Central memory CD4-positive, alpha-beta T cell (primary cell): ENCODE measurements at places on chromosomes 2 and 18.

- DNase-seq: no peak
These were observed 12.5 kb upstream of the BUB1 start for GRCh38 chr2:110690083-110690965.

DNA sequence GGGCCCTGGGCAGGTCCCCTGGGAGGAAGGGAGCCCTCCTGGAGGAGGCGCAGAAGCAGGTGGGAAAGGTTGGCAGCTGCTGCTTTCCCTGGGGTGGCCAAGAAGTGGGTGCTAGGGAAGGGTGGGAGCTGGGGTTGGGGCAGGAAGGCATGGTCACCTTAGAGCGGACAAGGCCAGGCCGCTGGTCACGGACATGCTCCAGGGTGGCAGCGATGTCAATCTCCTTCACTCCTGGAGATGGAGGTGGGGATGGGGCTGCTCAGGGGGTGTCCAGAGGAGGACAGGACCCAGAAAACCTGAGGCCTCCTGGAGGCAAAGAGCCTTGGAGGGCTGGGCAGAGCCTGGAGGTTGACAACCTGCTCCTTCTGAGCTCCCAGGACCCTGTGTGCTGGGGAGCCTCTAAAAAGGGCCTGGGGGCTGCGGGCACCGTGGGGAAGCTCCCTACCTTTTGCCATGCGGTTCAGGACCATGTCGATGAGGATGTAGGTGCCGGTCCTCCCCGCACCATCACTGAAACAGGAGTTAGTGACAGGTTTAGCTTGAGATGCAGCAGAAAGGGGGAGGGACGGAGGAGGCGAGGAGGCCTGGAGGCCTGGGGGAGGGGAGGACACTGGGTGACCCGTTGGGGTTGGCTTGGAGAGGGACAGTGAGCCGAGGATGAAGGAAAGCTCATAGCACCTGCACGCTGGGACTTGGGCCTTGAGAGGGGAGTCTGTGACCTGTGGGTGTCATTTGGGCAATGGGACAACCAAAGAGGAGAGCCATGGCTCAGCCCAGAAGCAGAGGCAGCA, 11.4 kb downstream of the DNAJB2 start:
- no peak for DNase-seq

- DNase-seq: no peak
These were observed 93.3 kb upstream of the SPRED2 start for GRCh38 chr2:65525616-65526231.

DNA sequence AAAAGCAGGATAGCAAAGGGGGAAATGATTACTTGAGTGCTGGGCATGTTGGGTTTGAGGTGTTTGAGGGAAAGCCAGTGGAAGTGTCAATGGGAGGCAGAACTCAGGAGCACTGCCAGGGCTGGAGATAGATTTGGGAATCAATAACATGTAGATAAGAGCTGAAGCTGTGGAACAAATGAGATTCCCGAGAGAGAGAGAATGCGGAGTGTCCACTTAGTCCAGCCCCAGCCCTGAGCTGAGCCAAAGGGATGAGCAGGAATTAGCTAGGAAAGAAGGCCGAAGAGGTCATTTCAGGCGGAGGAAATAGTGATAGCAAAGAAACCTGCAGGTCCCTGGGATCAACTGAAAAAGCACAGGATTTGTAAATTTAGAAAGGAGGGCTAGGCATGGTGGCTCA, 21.2 kb upstream of the YES1 start:
- no peak for DNase-seq

DNA sequence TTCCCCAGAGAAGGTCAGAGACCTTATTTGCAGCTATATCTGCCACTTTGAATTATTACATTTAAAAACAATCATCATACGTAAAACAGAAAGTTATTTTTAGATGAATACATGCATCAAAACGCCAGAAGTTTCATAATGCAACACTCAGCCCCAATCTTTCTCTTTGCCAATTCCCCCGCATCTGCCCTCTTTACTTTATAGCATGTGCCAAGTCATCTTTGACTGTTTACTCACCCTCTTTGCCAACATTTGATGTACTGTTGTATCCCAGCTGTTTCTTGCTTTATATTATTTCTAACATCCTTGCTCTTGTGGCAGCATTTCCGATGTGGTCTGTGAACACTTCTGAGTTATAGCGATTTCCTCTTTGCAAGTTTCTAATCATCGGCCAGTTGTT, 86.2 kb downstream of the CRIM1 start:
- no peak for DNase-seq

- DNase-seq: no peak
These were observed 45.1 kb upstream of the LRP1B start for GRCh38 chr2:142175813-142176338.

DNA sequence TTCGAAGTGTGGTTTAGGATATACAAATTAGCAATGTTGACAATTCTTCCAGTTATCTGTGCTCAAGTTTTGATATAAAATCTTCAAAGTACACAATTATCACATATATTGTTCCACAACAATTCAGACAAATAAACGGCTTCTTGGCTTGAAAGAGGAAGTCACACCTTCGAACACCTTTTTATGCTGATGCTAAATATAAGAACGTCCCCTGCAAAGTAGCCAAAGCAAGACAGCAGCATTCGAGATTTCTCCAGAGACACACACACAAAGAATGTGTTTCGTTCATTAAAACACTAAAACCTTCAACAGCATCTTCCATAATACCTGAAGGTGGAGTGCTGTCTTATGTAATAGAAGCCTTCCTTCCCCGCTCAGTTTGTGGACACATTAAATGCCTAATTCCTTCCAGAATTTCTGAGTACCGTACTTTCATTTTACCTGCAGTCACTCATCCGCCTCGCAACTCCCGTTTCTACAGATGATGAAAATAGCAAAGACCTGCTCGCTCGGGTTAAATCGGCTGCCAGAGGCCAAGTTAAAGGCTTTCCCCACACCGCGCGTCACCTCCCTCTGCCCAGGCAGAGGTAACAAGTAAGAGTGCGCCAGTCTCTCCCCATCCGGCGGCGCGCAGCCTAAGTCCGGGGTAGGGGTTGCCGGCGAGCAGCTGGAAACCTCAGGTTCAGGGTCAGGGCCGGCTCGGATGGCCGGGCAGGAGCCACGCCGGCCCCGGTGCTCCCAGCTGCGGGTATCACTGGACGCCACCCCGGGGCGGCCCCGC, 847 bp downstream of the SERPINE2 start:
- DNase-seq: no peak

DNA sequence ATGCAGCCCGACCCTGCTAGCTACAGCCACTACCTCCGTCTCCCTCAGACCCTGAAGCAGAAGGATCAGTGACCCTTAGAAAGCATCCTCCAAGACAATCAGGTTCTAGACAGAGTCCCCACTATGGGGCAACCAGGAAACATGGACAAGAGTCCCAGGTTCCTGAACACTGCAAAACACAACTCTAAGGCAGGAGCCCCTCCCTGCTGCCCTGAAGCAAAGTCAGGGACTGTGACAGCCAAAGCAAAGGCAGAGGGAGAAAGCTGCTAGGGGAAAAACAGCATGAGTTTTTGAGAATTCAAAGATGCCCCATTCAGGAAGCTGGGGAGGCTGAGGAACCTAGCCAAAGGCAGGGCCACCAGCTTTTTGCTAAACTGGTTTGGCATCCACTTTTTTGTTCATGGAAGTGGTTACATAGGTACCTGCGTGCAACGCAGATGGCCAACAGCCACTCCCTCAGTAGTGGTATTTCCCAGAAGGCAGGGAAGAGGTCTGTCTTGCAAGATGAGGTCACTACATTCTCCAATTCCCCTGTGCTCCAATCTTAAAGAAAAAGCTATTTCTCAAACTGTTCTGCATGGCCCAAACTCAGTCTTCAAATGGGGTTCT, 33.2 kb downstream of the MYO5B start:
- DNase-seq: no peak

- DNase-seq: no peak
These were observed 9.7 kb upstream of the EN1 start for GRCh38 chr2:118856978-118857676.

DNA sequence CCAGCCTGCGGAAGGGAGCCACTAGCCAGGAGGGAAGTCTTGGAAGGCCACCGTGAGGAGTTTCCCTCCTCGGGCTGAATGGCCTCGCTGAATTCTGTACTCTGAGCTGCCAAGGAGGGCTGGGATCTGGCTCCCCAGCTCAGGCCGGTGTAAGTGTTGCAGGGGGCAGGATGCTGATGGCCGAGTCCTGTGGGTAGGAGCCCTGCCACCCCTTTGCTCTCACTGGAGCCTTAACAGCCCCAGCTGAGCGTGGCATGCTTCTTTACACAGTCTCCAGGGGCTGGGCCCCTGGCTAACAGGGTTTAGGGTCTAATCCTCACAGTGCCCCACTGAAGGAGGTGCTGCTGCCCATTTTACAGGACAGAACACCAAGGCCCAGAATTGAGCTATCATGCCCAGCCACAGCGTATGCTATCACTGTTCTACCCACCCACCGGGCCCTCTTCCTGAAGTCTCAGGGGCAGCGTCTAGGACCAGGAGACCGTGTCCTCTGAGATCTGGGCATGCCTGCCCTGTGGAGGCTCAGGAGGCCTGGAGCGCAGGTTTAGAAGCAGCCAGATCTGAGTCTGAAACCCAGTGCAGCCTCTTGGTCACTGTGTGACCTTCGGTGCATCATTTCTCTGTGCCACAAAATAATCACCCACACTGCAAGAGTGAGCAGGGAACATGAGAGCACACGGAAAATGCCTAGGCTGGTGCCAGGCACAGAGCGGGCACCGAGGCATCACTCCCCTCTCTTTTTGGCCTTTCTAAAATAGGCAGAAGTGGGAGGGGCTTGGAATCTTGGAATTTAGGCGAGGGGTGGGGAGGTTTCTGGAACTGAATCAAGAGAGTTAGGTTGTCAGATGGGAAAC, 42.9 kb downstream of the TMEM37 start:
- no peak for DNase-seq

DNA sequence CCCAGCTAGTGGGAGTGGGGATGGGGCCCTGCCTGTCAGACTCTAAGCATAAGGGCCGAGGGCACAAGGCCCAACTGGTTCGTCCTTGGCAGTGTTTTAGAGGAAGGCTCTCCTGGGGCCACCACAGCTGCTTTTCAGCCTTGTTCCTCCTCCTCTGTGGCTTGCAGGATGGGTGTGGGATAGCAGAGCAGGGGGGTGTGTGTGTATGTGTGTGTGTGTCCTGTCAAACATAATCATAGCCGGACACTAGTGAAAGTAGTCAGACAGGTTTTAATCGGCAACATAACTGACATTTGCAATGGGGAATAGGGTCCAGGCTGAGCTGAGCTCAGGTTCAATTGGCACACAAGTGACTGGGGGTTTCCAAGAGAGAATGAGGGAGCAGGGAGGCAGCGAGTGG, 114.2 kb downstream of the SEPTIN10 start:
- no peak for DNase-seq

DNA sequence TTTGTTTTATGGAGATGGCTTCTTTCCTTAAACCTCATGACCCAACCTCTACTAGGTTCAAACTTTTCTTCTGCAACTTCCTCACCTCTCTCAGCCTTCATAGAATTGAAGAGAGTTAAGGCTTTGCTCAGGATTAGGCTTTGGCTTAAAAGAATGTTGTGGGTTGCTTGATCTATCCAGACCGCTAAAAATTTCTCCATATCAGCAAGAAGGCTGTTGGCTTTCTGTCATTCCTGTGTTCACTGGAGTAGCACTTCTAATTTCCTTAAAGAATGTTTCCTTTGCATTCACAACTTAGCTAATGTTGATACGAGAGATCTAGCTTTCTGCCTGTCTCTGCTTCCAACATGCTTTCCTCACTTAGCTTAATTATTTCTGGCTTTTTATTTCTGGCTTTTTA, 58.1 kb upstream of the KYNU start:
- DNase-seq: no peak

DNA sequence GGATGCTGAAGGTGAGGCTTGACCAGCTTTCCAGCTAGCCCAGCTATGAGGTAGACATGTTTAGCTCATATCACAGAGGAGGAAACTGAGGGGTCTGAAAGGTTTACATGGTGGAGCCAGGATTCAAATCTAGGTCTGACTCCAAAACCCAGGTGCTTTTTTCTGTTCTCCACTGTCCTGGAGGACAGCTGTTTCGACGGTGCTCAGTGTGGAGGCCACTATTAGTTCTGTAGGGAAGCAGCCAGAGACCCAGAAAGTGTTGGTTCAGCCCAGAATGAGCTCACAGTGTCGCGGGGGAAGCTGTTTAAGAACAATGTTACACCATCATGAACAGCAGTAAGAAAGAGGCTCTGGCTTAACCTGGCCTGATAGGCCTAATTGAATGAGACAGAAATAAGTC, 11.1 kb downstream of the PROC start:
- no peak for DNase-seq

DNA sequence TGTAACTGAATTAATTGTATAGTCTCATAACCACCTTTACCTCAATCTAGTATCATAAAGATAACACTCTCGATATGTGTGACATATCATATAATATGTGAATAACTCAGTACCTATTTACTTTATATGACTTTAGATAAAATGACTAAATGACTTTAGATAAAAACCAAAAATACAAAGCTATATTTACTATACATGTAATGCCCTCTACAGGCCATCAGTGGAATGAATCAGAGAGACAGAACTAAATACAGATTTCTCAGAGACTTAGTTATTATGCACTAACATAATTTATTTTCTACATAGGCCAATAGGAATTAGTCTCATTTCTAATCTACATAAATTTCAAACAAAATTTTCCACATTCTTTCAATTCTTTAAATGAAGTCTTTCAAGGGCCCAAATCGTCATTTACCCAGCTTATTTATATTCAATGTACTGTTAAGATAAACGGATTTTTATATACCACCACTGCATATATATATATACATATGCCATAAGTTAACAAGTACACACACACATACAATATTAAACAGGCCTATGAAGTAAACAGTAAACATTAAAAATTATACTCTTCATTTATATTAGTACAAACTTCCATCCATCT, 219.9 kb downstream of the EXOC6B start:
- no peak for DNase-seq

- no peak for DNase-seq
These were observed 60.5 kb upstream of the GALNT5 start for GRCh38 chr2:157196956-157197355.
